ENCODE measurements at places on chromosomes 7 and 10. TPM values are rescaled to one million over a fixed set of nuclear protein-coding genes. Genes with fewer than 3 reads are reported as not detected.

Gene STMP1
- 42.6 TPM for total RNA-seq

Gene APBB1IP
- total RNA-seq = 18.5 TPM

Gene KCP
- 2.1 TPM for total RNA-seq

Gene EEPD1
- total RNA-seq = 14.4 TPM

Gene TBXAS1
- 24.5 TPM for total RNA-seq

Gene HOXA2
- total RNA-seq = 4.7 TPM

Gene OPALIN
- not detected for total RNA-seq

Gene MKI67
- total RNA-seq = 4.2 TPM

Gene ODAD2
- 1.3 TPM for total RNA-seq

Gene PDCD4
- total RNA-seq = 67.5 TPM

Gene MICU1
- 40.7 TPM for total RNA-seq

Gene KLF14
- total RNA-seq = 0.12 TPM

Gene NPC1L1
- 1.1 TPM for total RNA-seq

Gene FAM13C
- total RNA-seq = 8.1 TPM

Gene SLC29A4
- 0.88 TPM for total RNA-seq

Gene PROSER2
- total RNA-seq = 8.0 TPM

Gene NODAL
- total RNA-seq = not detected

Gene TDRD1
- total RNA-seq = 0.78 TPM

Gene STRIP2
- total RNA-seq = 1.3 TPM

Gene FLNC
- 135 TPM for total RNA-seq

Gene LIPN
- not detected for total RNA-seq

Gene GHRHR
- 1.3 TPM for total RNA-seq

Gene INHBA
- 30.8 TPM for total RNA-seq

Gene EPO
- not detected for total RNA-seq

Gene SFTPA1
- 1.7 TPM for total RNA-seq

Gene FUOM
- total RNA-seq = 15.2 TPM

Gene CCDC201
- total RNA-seq = not detected

Gene ZNF727
- 5.6 TPM for total RNA-seq

Gene CLCN1
- not detected for total RNA-seq

Gene CCDC71L
- total RNA-seq = 22.1 TPM

Gene ZNF365
- total RNA-seq = 2.4 TPM

Gene STEAP4
- 343 TPM for total RNA-seq

Gene SAP25
- total RNA-seq = 7.5 TPM

Gene GPR158
- total RNA-seq = not detected

Gene CHRM2
- not detected for total RNA-seq

Gene CDC14C
- total RNA-seq = not detected

Gene LRRD1
- total RNA-seq = 0.51 TPM

Gene KIAA1217
- 18.3 TPM for total RNA-seq

Gene ASAH2
- 5.2 TPM for total RNA-seq

Gene NPVF
- not detected for total RNA-seq

Gene SLC18A3
- not detected for total RNA-seq

Gene RBM33
- total RNA-seq = 66.5 TPM

Gene FANK1
- total RNA-seq = 1.3 TPM

Gene HDAC9
- total RNA-seq = 122 TPM

Gene NRG3
- 0.81 TPM for total RNA-seq

Gene KCNH2
- 2.4 TPM for total RNA-seq
